ENCODE measurements at places on chromosomes 5 and 9.

- DNase-seq: no peak
These were observed 64.3 kb downstream of the FEM1C start for GRCh38 chr5:115480271-115480670.

GRCh38 chr9:120098584-120098983 lies 481.4 kb downstream of the CDK5RAP2 start:
- DNase-seq: no peak

GRCh38 chr9:73595036-73595545 lies 443.4 kb downstream of the ANXA1 start:
- no peak for DNase-seq

DNA sequence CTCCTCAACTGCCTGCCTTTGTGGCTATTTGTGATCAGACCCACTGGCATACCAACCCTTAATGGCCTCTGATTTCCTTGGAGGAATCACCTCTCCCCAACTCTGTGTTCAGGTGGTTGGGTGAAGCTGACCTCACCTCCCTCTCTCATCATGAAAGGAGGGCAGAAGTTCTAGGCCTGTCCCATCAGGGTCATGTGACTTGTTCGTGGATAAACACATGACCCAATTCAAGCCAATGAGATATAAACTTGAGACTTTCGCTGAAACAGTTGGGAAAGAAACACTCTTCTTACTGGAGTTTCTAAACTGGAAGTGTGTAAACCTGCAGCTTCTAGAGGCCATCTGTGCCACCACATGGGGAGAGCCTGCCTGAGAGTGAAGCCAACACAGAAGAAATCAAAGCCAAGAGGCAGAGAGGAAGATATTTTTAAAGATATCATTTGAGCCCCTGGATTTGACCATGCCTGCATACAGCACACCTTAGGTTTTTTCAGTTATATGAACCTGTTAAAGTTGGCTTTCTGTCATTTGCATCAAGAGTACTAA lies 5.8 kb downstream of the GABBR2 start:
- no peak for DNase-seq

DNA sequence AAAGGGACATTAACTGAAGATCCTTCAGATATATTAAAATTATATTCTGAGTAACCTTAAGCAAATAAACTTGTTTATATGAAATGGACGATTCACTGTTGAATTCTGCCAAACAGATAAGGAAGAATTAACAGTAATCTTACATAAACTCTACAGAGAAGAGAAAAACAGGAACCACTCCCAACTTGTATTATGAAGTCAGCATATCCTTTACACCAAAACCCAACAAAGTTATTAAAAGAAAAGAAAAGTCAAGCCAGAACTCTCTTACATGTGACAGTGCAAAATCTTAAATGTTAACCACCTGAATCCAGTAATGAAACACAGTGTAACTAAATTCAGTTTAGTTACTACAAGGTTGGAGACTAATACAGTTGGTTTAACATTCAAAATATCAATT lies 185.8 kb downstream of the DEPDC1B start:
- DNase-seq: peak; percentile 64

GRCh38 chr5:150122536-150123481 lies 32.8 kb downstream of the PDGFRB start:
- DNase-seq: no peak

DNA sequence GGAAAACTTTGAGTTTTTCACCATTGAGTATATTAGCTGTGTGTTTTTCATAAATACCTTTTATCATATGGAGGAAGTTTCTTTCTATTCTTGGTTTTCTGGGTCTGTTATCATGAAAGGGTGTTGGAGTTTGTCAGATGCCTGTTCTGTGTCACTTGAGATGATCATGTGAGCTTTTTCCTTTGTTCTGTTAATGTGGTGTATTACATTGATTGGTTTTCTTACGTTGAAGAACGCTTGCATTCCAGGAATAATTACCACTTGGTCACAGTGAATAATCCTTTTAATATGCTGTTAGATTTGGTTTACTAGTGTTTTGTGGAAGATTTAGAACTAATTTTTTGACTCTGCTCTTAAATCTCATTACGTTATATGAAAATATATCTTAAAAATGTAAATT lies 7.8 kb downstream of the PLEKHG4B start:
- DNase-seq: no peak

DNA sequence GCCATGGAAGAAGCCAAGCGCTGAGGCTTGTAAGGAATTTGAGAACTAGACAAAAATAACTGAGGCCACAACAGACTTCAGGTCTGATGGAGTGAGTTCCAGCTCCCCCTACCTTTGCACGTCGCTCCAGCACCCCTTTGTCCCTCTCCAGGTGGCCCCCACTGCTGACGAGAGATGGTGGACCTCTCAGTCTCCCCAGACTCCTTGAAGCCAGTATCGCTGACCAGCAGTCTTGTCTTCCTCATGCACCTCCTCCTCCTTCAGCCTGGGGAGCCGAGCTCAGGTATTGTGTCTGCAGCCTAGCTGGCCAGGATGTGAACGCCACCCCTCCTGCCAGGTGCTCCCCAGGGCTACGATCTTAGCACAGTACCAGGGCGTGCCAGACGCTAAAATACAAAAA lies 5.2 kb downstream of the BTNL9 start:
- DNase-seq: no peak

GRCh38 chr5:141363952-141364660 lies at the start of gene PCDHGA5:
PCDHGA5 (plus strand) TSS chr5:141364162; CDS start chr5:141364331, 169 bp downstream.
- no peak for DNase-seq

- peak; percentile 33 for DNase-seq
These were observed 95.8 kb downstream of the CFAP90 start for GRCh38 chr5:7754997-7755596.

GRCh38 chr9:70609542-70610286 lies 195.3 kb upstream of the KLF9 start:
- no peak for DNase-seq
